AG08395 (cell line): ENCODE measurements at places on chromosomes 11 and 22.
A peak's percentile ranks its signal among the peaks of the same experiment; 100 is the strongest.

DNA sequence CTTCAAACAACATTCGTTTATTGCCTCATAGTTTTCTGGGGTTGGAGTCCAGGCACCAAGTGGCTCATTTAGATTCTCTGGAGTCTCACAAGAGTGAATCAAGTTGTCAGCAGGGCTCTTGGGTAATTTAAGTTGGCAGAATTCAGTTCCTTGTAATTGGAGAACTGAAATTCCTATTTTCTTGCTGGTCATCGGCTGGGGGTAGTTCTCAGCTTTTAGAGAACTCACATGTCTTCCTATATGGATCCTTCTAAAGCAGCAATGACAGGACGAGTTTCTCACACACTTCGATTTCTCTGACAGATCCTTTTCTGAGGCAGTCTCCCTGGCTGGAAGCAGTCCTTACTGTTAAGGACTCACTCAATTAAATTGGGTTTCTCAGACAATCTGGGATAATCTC lies 17.3 kb upstream of the OOSP4B start:
- no peak for DNase-seq

DNA sequence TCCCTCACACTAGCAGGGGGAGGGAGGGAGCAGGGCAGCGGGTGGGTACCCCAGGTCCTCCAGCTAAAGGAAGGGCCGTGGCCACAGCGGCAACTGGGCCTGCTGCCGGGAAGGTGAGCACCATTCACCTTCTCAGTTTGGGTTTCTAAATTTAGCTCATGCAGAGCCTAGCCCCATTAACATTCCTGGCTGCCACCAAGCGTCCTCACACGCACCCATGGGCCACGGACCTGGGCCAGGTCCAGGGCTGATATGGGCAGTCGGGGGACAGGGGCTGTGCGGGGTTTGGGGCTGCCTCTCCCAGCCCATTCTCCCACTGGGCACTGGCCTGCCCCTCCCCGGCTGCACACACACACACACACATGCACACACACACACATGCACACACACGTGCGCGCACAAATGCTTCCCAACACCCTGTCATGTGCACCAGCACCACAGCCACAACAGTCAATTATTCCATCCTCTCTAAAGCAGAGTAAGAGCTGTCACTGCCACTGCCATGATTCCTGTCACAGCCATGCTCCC lies 28.7 kb downstream of the SYT7 start:
- no peak for DNase-seq

DNA sequence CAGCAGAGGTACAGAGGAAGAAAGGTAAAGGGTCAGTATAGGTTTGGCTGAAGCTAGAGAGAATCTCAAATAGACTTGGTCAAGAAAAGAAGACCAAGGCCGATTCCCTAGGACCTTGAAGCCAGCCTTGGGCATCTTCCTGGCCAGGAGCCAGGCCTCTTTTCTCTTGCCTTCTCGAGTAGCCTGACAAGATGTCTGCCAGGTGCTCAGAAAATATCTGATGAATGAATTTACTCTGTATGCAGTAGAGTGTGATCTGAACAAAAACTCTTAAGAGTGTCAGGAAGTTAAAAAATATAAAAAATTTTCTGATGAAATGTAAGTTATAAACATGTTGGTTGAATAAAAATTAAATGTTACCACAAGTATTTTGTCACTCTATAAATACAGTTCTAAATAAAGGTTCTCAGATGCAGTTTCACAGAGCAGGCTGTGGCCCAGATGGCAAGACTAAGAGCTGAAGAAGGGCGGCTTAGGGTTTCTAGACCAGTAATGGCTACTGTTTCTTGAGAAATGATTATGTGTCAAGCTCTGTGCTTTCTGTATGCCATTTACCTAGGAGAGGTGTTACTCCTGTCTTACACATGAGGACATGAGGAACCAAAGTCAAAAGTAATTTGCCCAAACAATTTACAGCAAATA lies 98.1 kb downstream of the ATXN10 start:
- peak; percentile 16 for DNase-seq

GRCh38 chr11:61309141-61309540 lies 14.0 kb upstream of the VWCE start:
- no peak for DNase-seq

- DNase-seq, result no peak
Observed at GRCh38 chr11:64198511-64198910, 8.0 kb upstream of the FERMT3 start.

- DNase-seq, result no peak
Observed at GRCh38 chr11:112769170-112769569, 192.1 kb upstream of the NCAM1 start.

- no peak for DNase-seq
Observed at GRCh38 chr22:21964918-21965484, 12.4 kb upstream of the PPM1F start.

- DNase-seq, result peak; percentile 55
Observed at GRCh38 chr11:134181707-134182106, 42.1 kb downstream of the NCAPD3 start.

GRCh38 chr11:108340973-108341372 lies 118.1 kb downstream of the ATM start:
- DNase-seq, result no peak

DNA sequence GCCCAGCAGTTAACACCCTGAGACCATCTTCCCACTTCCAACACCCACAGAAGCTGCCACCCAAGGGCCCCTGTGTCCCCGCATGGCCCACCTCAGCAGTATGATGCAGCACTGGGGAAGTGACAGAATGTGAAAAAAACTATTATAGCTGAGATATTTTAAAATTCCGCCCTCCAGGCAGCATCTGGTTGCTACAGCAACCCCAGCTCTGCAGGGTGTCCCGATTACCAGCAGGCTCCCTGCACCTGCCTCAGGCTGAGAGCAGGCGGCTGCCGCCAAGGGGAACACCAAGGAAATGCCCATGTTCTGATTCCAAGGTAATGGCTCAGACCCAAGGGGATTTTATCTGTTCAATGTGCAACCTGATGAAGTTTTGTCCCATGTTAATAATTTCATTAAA lies 10.5 kb upstream of the TMEM121B start:
- no peak for DNase-seq

DNA sequence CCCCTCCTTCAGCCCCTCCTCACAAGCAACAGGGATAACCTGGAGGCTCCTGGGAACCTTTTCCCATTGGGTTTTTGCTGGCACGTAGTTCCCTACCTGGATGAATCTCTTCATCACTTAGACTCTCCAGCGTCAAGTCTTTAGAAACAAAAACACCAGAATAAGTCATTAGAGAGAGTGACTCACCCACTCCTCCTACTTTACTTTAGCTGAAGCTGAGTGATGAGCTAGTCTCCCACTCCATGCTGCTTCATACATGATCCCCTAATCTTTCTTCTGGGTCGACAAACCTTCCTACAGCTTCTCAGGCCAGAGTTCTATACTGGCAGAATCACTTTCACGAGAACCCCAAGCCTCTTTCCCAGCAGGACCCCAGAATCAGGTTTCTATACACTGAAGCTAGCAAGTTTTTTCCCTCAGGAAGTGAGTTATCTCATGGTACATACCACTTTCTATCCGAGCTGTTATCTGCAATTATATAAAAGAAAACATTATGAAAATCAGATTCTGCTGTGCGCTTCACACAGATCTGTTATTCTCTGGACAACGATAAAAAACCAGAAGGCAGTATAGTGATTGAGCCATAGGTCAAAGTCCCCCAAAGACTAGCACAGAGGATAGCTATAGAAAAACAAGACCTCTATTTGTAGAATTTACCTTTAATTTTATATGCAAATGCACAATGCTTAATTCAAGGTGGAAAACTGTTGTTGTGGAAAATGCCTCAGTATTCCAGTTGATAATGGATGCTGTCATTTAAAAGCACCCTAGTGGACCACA lies 18.7 kb downstream of the DRICH1 start:
- DNase-seq, result no peak

GRCh38 chr11:123469586-123469985 lies 39.5 kb downstream of the GRAMD1B start:
- DNase-seq, result no peak
